ENCODE measurements at places on chromosomes 3 and 15. TPM values are rescaled to one million over a fixed set of nuclear protein-coding genes. Genes with fewer than 3 reads are reported as not detected.

DPPA2 gene
- not detected for polyA plus RNA-seq

NDUFB5 gene
- polyA plus RNA-seq: 124 TPM

TEX55 gene
- not detected for polyA plus RNA-seq

GOLGA8G gene
- not detected for polyA plus RNA-seq

PLA1A gene
- 5.0 TPM for polyA plus RNA-seq

SGO1 gene
- polyA plus RNA-seq: 5.8 TPM

TJP1 gene
- 31.1 TPM for polyA plus RNA-seq

AMT gene
- polyA plus RNA-seq: 15.4 TPM

BTLA gene
- 0.27 TPM for polyA plus RNA-seq

DNA sequence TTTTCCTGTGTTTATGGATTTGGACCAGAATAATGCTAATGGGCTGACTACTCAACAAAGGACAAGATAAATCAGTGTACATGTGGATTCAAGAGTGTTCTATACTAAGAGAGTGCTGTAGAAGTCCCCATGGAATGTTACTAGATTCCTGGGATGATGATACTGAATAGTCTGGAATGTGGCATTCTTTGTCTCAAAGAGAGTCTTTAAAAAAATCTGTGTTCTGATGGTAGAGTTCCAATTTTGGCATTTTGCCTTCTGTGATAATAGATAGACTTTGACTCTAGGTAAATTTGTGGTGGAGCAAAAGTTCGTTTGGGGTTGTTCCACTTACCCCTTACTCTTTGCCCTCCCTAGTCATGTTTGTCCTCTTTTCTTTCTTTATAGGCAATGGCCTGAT lies 43.7 kb downstream of the NMD3 start:
- no peaks in the 10 kb centered on the region for H3K4me1 ChIP-seq
- DNase-seq: no peak
- no peak overlapping the region for H3K27ac ChIP-seq
- no peak overlapping the region for H3K4me3 ChIP-seq
- H3K27me3 ChIP-seq: no peaks in the 10 kb centered on the region

DNA sequence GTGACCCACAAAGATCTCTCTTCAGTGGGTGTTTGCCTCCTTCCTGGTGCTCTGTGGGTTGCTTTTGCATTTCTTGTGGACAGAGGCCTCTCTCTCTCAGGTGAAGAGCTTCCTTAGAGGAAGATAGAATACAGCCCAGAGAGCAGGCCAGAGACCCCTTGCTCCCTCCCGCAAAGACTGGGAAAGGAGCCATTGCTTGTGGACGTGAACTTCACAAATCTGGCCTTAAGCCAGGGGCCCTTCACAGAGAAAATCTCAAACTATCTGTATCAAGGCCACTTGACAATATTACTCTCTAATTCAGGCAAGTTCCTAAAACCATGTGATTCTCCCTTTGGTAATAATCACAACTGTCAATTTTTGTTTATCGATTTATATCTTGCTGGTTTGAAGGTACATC lies 30.4 kb upstream of the CLK3 start:
- H3K36me3 ChIP-seq: peaks cover 54% of the 10 kb centered on the region
- no peak for DNase-seq
- H3K27ac ChIP-seq: no peak overlapping the region

DNA sequence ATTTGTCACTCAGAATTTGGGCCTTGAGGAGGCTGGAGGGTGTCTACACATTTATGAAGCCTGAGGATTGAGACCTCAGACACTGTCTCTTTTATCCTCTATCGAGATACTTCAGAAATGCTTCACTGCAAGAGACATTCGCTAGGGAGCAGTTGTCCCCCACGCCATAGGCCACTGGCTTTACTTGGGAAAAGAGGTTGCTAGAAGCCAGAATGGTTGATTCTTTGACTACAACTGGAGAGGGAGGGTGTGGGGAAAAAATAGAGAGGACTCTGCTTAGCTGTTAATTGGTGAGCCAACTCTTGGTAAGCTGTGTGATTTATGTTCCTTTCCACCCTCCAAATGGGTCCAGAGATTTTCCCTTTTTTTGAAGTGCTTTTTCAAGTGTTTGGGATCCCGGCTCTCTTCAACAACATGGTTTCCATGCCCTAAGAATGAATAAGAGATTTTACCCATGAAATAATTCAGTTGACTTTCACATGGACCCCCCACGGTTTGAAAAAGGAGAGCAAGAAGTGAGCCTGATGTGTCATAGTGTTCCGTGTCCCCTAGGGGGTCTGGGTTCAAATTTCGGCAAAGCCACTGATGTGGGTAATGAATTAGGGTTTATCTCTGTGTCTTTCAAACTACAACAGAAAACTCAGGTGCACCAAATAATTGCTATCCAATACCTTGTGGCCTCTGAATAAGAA lies 2.7 kb downstream of the BOC start:
- peaks cover 41% of the 10 kb centered on the region for H3K27me3 ChIP-seq
- H3K4me1 ChIP-seq: no peaks in the 10 kb centered on the region
- no peak overlapping the region for H3K27ac ChIP-seq

GRCh38 chr15:78750566-78750965 lies 60.7 kb downstream of the ADAMTS7 start:
- no peak for DNase-seq
- no peak overlapping the region for H3K27ac ChIP-seq
- H3K27me3 ChIP-seq: no peaks in the 10 kb centered on the region
- H3K4me1 ChIP-seq: no peaks in the 10 kb centered on the region

GRCh38 chr15:72845981-72846383 lies 62.4 kb upstream of the ADPGK start:
- H3K4me3 ChIP-seq: no peak overlapping the region
- H3K27ac ChIP-seq: no peak overlapping the region
- H3K27me3 ChIP-seq: no peaks in the 10 kb centered on the region
- no peaks in the 10 kb centered on the region for H3K36me3 ChIP-seq

DNA sequence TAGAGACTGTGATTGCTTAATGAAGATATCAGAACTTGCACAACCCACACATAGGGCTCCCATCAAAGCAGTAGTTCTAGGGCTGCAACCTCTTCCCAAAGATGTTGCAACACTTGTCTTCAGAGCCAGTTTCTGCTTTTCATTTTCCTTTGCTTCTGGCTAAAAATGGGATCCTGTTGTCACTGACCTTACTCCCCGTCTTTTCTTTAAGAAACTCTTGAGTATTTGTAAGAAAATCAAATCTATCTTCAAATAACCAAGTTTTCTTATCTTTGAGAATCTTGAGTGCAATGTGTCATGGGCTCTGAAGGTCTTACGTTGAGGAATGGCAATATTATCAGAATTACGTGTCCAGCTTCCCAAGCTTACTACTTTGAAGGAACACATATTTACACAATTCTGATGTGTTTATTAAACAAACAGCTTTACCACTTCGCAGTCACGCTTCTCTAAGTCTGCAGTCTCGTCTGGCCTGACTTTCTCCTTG lies 24.1 kb downstream of the CACNA1D start:
- H3K36me3 ChIP-seq: no peaks in the 10 kb centered on the region
- H3K27me3 ChIP-seq: no peaks in the 10 kb centered on the region
- H3K27ac ChIP-seq: no peak overlapping the region
- no peak overlapping the region for H3K4me3 ChIP-seq
- H3K4me1 ChIP-seq: no peaks in the 10 kb centered on the region
- no peak for DNase-seq

DNA sequence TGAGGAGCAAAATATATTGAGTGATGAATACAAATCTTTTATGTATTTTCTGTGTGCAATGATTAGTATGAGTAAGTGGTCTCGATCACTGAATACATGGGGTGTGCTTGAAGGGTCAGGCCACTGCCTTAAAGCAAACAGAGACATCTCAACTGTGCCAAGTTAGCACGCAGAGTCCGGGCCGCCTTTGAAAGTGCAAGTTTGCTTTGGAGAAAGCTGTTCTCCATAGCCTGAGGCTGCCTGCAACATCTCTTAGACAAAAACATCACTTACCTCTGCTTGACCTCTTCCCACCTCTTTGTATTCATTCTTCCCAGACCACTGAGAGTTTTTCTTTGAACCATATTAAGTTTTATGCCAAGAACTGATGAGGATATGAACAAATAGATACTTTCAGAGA lies 267.0 kb downstream of the ZBTB20 start:
- H3K4me1 ChIP-seq: no peaks in the 10 kb centered on the region
- H3K27ac ChIP-seq: no peak overlapping the region
- DNase-seq: no peak
- H3K36me3 ChIP-seq: no peaks in the 10 kb centered on the region
- H3K4me3 ChIP-seq: no peak overlapping the region
- no peaks in the 10 kb centered on the region for H3K27me3 ChIP-seq

DNA sequence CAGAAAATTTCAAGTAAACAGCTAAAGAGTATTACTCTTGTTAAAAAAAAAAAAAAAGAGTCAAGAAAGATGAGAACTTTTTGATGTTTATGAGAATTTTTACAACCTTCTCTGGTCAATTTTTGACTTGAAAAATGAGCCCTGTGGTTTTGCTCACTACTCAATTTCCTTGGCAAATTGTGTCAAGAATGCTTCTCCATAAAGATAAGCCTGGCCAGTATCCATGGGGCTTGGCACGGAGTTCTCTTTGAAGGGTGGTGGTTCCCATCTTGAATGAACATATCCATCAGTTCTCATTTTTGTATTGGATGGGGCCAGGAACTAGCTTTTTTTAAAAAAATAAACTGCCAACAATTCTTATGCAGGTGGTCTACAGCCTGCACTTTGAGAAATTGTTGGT lies 179.9 kb downstream of the RYR3 start:
- H3K27ac ChIP-seq: no peak overlapping the region
- H3K4me3 ChIP-seq: no peak overlapping the region
- H3K27me3 ChIP-seq: no peaks in the 10 kb centered on the region
- DNase-seq: no peak
- no peaks in the 10 kb centered on the region for H3K4me1 ChIP-seq
- no peaks in the 10 kb centered on the region for H3K36me3 ChIP-seq
